ENCODE measurements at places on chromosomes 12 and 14.
A peak's percentile ranks its signal among the peaks of the same experiment; 100 is the strongest.

DNA sequence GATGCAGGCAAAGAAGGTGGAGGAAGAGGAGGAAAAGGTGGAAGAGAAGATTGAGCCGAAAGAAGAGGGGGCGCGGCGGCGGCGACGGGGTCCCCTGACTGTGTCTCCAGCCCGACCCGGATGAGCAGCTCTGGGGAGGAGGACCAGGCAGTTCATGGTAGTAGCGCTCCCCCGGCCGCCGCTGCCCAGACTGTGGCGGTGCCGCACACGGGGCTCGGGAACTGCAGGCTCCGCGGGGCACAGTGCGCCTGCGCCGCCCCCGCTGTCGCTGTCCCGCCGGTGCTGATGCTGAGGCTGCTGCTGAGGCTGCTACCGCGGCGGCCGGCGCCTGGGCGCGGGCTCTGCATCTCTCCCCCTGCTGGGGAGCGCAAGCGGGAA is at the start of gene KCNH5:
TSS of gene KCNH5 (minus strand) at position 225 of the 378 bp plus-strand sequence. CDS start 272 bp downstream, outside the sequence.
- peak; percentile 98 for DNase-seq

DNA sequence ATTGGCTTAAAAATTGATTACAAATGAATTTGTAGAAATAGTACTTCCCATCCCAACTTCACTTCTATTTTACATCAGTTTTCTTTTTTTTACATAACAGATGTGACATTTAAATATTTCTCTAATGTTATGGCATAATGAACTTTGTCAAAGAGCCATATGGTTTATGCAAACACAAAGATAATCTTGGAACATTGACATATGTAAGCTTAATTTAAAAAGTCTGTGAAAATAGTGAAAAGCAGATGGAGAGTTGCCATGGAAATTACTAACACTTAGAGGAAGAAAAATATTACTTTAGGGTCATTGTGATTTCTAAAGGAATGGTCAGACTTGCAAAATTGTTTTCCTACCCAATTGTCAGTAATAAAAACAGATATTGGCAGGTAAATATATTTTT is 232.4 kb downstream of the AEBP2 start:
- DNase-seq = no peak

DNA sequence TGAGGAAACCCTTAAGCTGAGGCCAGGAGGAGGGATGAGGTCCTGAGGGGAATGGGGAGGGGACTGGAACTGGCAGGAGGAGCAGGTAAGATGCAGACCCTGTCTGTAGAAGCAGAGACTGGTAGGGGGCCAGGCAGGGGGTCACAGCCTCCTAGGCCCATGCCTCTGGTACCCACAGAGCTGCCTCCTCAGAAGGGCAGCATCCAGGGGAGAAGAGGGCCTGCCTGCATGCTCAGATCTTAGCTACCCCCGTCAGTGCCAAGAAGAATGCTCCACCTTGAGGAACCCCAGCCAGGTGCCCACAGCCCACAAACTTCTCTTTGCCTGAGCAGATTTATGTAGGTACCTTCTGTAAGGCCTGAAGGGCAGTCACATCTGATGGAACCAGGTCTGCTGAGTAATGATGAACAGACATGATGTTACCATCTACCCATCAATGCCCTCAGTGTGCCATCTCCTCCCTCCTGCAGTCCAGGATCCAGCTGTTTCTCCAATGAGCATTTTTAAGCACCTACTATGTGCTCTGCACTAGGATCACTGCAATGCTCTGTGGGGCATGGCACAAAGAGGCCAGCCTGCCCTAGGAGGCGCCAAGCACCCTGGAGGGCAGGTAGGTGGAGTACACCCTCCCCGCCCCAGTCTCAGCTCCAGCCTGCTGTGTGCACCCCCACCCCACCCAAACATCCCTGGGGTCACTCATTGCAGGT is 24.8 kb upstream of the ZFP36L1 start:
- DNase-seq = no peak

DNA sequence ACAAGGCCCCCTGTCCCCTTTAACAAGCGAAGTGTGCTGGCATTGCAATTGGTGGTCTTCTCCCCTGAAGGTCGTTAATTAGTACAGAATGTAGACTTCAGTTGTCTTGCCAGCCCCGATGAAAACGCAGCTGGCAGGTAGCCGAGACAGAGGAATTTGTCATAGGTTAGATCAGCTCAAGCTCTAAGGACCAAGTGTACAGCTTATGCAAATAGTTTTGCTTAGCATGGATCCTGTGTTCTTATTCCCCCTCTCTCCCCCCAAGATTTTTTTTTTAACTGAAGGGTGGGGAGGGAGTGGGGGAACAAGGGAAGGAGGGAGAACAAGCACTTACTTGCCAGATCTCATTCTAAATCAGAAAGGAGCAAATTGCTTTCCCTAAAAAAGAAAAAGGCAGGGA is 58.6 kb upstream of the PARP11 start:
- DNase-seq = no peak

- no peak for DNase-seq
These were observed 36.5 kb upstream of the TDRD9 start for GRCh38 chr14:103891667-103892215.

DNA sequence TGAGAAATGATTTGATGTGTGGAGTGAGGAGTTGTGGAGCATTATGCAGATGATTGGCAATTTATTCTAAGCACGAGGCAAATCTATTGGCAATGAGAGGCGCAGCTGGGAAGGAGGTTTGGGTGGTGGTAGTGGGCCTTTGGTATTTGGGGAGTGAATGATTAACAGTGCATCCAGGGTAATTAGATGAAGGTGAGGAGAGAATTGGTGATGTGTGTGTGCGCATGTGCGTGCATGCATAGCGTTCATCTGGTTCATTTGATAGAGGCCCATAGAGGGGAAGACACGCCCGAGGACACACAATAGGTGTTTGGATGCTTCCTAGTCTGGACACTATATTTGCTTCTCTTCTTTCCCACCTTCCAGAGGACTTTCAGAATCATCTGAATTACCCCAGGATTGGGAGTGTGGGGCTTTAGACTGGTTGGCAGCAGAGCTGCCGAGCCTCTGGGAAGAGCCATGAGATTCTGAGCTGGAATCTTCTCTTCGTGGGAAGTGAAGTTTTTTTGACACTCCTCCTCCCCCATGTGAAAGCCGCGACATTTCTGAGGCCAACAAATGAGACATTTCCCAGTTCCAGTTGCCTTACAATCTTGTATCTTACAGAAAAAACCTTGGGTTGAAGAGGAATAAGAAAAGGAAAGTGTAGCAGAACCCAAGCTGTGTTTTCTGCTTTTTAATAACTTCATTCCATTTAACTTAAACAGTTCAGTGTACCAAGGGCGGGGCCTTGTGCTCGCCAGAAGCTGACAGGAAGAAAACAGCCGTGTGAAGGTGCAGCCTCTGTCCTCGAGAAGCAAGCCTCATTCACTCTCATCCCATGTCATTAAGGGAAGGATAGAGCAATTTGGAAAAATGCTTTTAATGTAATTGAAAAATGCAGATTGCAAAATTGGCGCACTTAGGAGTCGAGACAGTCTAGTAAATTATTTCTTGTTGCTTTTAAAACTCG is 65.2 kb downstream of the SLC25A47 start:
- DNase-seq = no peak

DNA sequence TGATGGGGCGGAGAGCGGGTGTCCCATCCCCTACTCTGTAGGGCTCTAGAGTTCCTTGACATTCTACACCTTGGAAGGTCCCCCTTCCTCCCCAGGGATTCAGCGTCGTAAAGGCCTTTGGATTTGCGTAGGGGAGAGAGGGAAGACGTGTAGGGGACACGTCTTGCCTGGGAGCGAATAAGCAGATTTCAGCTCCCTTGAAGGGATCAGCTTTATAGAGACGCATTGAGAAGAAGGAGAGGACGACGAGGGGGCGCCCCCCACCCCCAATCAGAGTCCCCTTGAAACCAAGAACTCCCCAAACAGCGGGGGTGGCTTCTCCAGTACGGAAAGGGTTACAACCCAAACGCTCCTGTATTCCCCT is 324 bp downstream of the CALCOCO1 start:
- no peak for DNase-seq

DNA sequence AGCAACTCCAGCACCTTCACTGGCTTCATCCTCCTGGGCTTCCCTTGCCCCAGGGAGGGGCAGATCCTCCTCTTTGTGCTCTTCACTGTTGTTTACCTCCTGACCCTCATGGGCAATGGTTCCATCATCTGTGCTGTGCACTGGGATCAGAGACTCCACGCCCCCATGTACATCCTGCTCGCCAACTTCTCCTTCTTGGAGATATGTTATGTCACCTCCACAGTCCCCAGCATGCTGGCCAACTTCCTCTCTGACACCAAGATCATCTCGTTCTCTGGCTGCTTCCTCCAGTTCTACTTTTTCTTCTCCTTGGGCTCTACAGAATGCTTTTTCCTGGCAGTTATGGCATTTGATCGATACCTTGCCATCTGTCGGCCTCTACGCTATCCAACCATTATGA is 6.8 kb downstream of the OR11G2 start:
- no peak for DNase-seq

GRCh38 chr12:65638324-65638723 is 186.0 kb upstream of the HMGA2 start:
- DNase-seq = no peak

- DNase-seq = no peak
These were observed 212.2 kb downstream of the KIF26A start for GRCh38 chr14:104350463-104351185.

GRCh38 chr12:101302741-101303140 is 22.8 kb downstream of the UTP20 start:
- no peak for DNase-seq

GRCh38 chr12:103336940-103337339 is 158.8 kb downstream of the C12orf42 start:
- no peak for DNase-seq

DNA sequence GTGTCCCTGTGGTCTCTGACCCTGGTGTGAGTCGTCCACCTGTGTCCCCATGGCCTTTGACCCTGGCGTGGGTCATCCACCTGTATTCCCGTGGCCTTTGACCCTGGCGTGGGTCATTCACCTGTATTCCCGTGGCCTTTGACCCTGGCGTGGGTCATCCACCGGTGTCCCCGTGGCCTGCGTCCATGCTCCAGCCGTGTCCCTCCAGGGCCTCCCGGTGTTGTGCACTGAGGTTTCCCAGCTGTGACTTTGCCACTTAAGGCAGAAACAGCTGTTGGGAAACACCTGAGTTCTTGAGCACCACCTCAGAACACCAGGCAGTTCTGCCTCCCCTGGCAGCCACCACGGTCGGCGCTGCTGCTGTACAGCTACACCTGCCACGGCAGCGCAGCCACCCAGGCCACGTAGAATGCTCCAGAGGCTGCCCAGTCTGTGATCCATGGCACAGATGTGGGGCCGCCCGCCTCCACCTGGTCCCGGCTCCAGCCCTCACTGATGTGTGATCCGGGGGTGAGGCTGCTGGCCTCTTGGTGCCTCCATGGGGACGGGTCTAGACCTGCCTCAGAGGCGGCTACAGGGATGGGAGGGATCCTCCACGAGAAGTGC is 69.1 kb upstream of the GALNT9 start:
- no peak for DNase-seq

DNA sequence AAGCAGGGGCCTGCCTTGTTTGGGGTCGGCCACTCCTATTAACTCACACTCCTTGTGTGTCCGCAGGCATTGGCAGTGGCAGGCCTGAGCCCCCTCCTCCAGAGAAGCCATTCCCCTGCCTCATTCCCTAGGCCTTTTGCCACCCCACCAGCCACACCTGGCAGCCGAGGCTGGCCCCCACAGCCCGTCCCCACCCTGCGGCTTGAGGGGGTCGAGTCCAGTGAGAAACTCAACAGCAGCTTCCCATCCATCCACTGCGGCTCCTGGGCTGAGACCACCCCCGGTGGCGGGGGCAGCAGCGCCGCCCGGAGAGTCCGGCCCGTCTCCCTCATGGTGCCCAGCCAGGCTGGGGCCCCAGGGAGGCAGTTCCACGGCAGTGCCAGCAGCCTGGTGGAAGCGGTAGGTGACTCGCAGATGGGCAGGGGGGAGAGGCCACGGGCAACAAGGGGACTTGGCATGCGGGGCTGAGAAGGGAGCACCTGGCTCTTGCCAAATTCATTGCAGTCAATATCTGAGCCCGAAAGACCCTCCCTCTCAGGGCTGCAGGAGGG is 106.3 kb upstream of the FKBP4 start:
- DNase-seq = no peak

- no peak for DNase-seq
These were observed 76.5 kb upstream of the AMIGO2 start for GRCh38 chr12:47156167-47156736.

GRCh38 chr14:35339761-35340406 is 47.7 kb downstream of the PSMA6 start:
- no peak for DNase-seq

- no peak for DNase-seq
These were observed 2.6 kb upstream of the C12orf76 start for GRCh38 chr12:110050927-110051326.

DNA sequence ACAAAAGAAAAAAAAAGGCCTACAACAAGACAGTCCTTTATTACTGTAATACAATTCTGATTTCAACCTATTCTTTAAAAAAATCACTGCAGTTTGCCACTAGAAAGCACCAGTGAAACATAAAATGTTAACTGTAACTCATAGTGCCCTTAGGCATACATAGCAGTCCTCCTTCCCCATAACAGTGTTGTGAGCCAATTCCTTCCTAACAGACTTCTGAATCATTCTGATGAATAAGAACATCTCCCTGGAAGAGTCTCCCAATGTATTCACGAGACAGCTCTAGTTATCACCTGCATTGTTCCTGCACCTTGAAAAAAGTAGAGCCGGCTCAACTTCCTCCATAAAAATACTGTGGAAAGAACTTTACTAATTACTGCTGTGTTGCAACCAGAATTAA is 213.6 kb upstream of the FSCB start:
- no peak for DNase-seq

DNA sequence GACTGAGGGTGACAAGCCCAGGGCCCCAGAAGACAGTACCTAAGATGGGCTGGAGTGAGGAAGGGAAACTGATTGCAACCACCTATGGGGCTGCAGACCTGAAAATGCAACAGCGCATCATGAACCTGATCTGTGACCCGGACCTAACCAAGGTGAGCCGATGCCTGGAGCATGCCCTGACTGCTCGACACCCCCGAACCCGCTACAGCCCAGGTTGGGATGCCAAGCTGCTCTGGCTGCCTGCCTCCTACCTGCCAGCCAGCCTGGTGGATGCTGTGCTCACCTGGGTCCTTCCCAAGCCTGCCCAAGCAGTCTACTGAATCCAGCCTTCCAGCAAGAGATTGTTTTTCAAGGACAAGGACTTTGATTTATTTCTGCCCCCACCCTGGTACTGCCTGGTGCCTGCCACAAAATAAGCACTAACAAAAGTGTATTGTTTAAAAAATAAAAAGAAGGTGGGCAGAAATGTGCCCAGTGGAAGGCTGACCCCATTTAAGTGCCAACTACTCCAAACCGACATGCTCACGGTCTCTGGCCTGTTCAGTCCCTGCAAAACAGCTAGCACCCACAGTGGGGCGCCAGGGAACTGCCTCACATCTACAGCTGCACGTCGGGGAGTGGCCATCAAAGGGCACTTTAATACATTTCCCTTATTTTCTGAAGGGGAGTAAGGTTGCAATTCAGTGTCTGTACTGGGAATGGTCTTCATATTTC is 4.2 kb downstream of the RDH5 start:
- no peak for DNase-seq

- DNase-seq = no peak
These were observed 33.6 kb upstream of the CRY1 start for GRCh38 chr12:107126796-107127481.

GRCh38 chr12:131112021-131112420 is 158.3 kb downstream of the ADGRD1 start:
- no peak for DNase-seq

- no peak for DNase-seq
These were observed 202.6 kb downstream of the FOXN3 start for GRCh38 chr14:89214221-89214965.

GRCh38 chr12:50947933-50948626 is 4.3 kb upstream of the HIGD1C start:
- no peak for DNase-seq

- no peak for DNase-seq
These were observed 1662.6 kb upstream of the SEL1L start for GRCh38 chr14:83196236-83196635.

GRCh38 chr12:48994224-48995085 is 4.7 kb downstream of the DDN start:
- no peak for DNase-seq

All from urothelium cell line (cell line).